H1 (cell line): ENCODE measurements at places on chromosomes 7 and 10. TPM values are rescaled to one million over a fixed set of nuclear protein-coding genes. Genes with fewer than 3 reads are reported as not detected.

Gene MMRN2
- 1.1 and 1.2 TPM in 2 replicates for polyA plus RNA-seq

Gene MLXIPL
- 10.6 and 17.0 TPM in 2 replicates for polyA plus RNA-seq

Gene RPEL1
- 0.12 and 0.13 TPM in 2 replicates for polyA plus RNA-seq

Gene GDF10
- polyA plus RNA-seq: 0.27 and 0.32 TPM in 2 replicates

Gene GPC2
- polyA plus RNA-seq: 25.3 and 47.8 TPM in 2 replicates

Gene ZKSCAN5
- 4.3 and 5.3 TPM in 2 replicates for polyA plus RNA-seq

- H3K4me1 ChIP-seq: no peaks in the 10 kb centered on the region
- no peak for DNase-seq
- H3K36me3 ChIP-seq: no peaks in the 10 kb centered on the region
- no peaks in the 10 kb centered on the region for H3K27me3 ChIP-seq
- no peak overlapping the region for H3K27ac ChIP-seq
- H3K4me3 ChIP-seq: no peak overlapping the region
Measured at GRCh38 chr10:29057822-29058331, 231.0 kb upstream of the LYZL1 start.

- H3K4me3 ChIP-seq: no peak overlapping the region
- no peaks in the 10 kb centered on the region for H3K27me3 ChIP-seq
Measured at GRCh38 chr7:104048055-104048454, 58.6 kb upstream of the RELN start.

DNA sequence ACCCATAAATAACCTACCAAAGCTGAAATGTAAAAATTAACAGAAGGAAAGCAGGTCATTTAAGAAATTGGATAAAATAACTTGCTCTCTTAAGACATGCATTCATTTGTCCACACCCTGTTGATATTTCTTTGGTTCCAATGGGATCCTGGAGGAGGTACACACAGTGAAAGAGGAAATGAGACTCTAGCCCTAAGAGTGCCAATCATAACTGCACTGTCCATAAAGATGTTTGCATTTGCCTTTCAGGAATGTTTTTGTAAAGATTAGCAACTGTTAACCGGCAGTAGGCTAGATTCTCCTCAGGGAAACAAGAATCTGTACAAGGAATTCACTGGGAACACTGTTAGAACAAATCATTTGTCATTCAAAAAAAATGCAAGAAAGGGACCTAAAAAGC, 61.0 kb downstream of the MEOX2 start:
- H3K4me3 ChIP-seq: no peak overlapping the region
- no peak for DNase-seq
- no peak overlapping the region for H3K27ac ChIP-seq
- no peaks in the 10 kb centered on the region for H3K27me3 ChIP-seq

- H3K4me3 ChIP-seq: no peak overlapping the region
- H3K4me1 ChIP-seq: no peaks in the 10 kb centered on the region
- no peaks in the 10 kb centered on the region for H3K36me3 ChIP-seq
Measured at GRCh38 chr7:99824091-99824490, 3.7 kb upstream of the CYP3A43 start.

DNA sequence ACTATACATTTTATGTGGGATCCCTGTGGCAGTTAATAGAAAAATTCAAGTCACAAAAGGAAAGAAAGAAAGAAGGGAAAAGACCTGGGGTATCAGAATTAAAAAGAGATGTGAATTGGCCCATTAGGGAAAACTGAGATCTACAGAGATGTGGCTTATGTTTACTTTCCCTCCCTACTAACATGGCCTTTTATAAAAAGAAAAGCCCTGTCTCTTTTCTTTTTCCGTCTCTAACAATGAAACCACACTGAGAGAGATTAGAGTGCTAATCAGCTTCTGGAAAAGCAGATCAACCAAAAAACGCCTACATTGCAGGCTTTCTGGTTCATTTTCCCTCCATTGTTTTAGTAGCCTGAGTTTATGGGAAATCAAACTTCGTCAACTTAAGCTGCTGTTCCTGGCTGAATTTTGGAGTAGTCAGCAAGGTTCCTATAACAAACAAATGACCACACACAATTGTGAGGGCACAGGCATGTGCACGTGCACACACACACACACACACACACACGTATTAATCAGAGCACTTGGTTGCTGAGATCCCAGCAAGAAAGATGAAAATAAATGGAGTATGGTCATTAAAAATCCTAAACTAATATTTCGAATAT, 235.1 kb downstream of the SORCS1 start:
- no peak overlapping the region for H3K4me3 ChIP-seq
- peaks cover 5% of the 10 kb centered on the region; the same call in 1 of the 2 replicates for H3K4me1 ChIP-seq
- H3K27ac ChIP-seq: no peak overlapping the region

GRCh38 chr7:44196450-44196872, 4.3 kb upstream of the YKT6 start:
- peak; percentile 68 for DNase-seq
- no peaks in the 10 kb centered on the region for H3K4me1 ChIP-seq
- H3K27me3 ChIP-seq: no peaks in the 10 kb centered on the region
- no peak overlapping the region for H3K27ac ChIP-seq
- no peaks in the 10 kb centered on the region for H3K36me3 ChIP-seq

DNA sequence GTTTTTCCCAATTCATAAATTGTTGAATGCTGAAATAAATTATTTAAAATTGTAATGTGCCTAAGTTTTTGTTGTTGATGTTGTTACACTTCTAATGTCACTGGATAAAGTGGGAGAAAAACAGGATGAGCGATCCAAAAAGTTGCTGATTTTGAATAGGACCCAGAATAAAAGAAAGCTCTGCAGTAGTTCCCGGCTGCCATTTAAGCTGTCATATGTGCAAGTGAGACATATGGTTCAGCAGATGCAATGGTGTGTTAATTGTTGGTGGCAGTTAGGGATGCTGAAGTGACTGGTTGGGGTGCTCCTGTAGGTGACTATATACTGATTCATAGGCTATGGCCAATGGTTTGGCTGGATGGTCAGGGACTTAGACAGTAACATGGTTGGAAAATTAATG, 1517.4 kb upstream of the LRRTM3 start:
- H3K27me3 ChIP-seq: no peaks in the 10 kb centered on the region
- no peak overlapping the region for H3K4me3 ChIP-seq
- H3K27ac ChIP-seq: no peak overlapping the region
- H3K4me1 ChIP-seq: no peaks in the 10 kb centered on the region

- no peaks in the 10 kb centered on the region; the same call in 1 of the 2 replicates for H3K27me3 ChIP-seq
- no peaks in the 10 kb centered on the region for H3K4me1 ChIP-seq
- DNase-seq: no peak
- H3K4me3 ChIP-seq: no peak overlapping the region
- no peaks in the 10 kb centered on the region for H3K36me3 ChIP-seq
Measured at GRCh38 chr7:30965372-30965771, 1.6 kb downstream of the GHRHR start.

DNA sequence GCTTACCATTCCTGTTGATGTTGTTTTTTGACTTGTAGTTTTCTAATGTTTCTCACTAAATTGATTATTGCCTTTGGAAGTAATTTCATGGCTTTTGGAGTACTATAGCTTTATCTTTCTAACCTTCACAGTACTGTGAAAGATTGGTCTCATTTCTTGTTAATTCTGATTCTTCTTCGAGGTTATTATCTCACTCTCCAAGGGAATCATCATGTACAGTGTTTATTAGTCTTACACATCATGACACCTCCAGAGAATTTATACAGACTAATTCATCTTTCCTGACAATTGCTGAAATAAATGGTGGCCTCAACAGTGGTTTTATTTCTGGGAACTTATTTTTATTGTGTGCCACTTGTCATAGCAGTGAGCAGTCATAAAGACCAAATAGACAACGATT, 37.4 kb upstream of the TMEM106B start:
- H3K4me1 ChIP-seq: no peaks in the 10 kb centered on the region
- H3K27me3 ChIP-seq: no peaks in the 10 kb centered on the region
- no peak overlapping the region for H3K4me3 ChIP-seq
- no peaks in the 10 kb centered on the region for H3K36me3 ChIP-seq
- DNase-seq: no peak

- H3K27me3 ChIP-seq: no peaks in the 10 kb centered on the region
- H3K36me3 ChIP-seq: no peaks in the 10 kb centered on the region
- H3K4me3 ChIP-seq: no peak overlapping the region
- DNase-seq: no peak
- no peaks in the 10 kb centered on the region for H3K4me1 ChIP-seq
Measured at GRCh38 chr10:128803790-128804189, 663.3 kb upstream of the MGMT start.

- H3K36me3 ChIP-seq: no peaks in the 10 kb centered on the region
- no peaks in the 10 kb centered on the region for H3K4me1 ChIP-seq
- no peak for DNase-seq
- no peak overlapping the region for H3K27ac ChIP-seq
Measured at GRCh38 chr7:70527520-70528115, 604.3 kb upstream of the GALNT17 start.

GRCh38 chr10:125266966-125267365, 106.6 kb upstream of the CTBP2 start:
- H3K4me1 ChIP-seq: no peaks in the 10 kb centered on the region
- DNase-seq: no peak
- H3K27ac ChIP-seq: no peak overlapping the region
- no peaks in the 10 kb centered on the region for H3K27me3 ChIP-seq
- no peaks in the 10 kb centered on the region for H3K36me3 ChIP-seq
- H3K4me3 ChIP-seq: no peak overlapping the region

DNA sequence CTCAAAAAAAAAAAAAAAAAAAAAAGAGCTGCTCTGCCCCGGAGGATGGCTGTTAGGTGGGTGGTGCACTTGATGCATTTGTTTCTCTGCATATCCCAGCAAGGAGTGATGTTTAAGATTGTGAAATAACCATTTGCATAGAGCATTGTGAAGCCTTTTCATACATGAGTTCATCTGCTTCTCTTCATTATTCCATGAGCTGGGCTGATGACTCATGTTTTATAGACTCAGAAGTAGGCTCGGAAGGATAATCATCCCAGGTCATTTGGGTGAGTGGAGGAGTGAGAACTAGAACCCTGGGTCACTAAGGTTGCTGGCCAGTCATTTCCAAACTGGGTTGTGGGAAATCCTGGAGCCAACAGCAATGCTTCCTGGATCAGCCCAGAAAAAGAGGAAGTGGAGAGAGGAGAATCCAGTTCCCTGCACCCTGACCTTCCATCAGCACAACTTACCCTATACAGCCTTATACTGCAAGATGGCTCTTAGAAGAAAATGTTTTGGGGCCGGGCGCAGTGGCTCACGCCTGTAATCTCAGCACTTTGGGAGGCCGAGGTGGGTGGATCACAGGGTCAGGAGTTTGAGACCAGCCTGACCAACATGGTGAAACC, 45.3 kb downstream of the TACC2 start:
- no peak for DNase-seq
- H3K4me1 ChIP-seq: no peaks in the 10 kb centered on the region
- H3K27me3 ChIP-seq: no peaks in the 10 kb centered on the region
- no peak overlapping the region for H3K4me3 ChIP-seq

DNA sequence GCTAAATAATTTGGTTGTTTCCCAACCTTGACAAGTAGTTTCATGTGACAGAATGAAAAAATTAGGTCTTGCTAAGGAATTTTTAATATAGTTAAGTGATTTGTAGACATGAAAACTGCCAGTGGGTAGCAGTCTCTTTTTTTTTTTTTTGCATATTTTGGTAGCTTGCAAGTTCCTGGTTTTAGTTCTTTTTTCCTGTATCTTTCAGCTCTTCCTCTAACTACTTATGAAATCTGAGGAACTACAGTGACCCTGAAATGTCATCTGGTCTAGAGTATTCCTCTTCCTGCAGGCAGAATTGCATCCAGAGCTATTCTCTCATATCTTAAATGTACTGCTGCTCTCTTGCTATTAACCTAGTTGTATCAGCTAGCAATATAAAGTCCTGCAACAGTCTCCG, 160.4 kb downstream of the HDAC9 start:
- no peak for DNase-seq
- H3K36me3 ChIP-seq: no peaks in the 10 kb centered on the region
- H3K27me3 ChIP-seq: no peaks in the 10 kb centered on the region

DNA sequence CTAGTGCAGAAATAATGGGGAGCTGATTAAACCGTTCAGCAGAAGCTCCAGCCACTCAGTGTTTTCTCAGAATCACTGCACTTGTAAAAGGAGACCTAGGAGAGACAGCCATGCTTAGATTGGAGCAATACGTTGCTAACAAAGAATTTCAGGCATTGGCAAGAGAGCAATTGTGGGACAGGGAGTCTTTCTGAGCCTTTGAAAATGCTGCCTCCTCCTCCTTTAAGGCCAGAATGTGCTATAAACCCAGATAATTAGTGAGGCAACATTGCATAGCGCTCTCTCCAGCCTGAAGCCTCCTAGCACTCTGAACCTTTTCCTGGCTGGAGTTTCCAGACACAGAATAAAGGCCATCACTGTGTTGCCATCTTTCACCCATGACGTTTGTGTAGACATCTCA, 18.5 kb upstream of the PTPRN2 start:
- no peak overlapping the region for H3K27ac ChIP-seq
- no peak overlapping the region for H3K4me3 ChIP-seq
- H3K27me3 ChIP-seq: no peaks in the 10 kb centered on the region
- no peak for DNase-seq
